ENCODE measurements at places on chromosomes 13 and 19. TPM values are rescaled to one million over a fixed set of nuclear protein-coding genes. Genes with fewer than 3 reads are reported as not detected.

The ATXN8OS gene
- total RNA-seq, result not detected

The PALM3 gene
- total RNA-seq, result not detected

The SMIM44 gene
- not detected for total RNA-seq

The ACP7 gene
- total RNA-seq, result not detected

The C19orf38 gene
- under 0.01 TPM for total RNA-seq

The IGFL2 gene
- not detected for total RNA-seq

The TRPC4 gene
- total RNA-seq, result 9.8 TPM

Measured in osteoblast (primary cell).